Pons (tissue), 1 donor: ENCODE measurements at places on chromosomes 7 and 10.

DNA sequence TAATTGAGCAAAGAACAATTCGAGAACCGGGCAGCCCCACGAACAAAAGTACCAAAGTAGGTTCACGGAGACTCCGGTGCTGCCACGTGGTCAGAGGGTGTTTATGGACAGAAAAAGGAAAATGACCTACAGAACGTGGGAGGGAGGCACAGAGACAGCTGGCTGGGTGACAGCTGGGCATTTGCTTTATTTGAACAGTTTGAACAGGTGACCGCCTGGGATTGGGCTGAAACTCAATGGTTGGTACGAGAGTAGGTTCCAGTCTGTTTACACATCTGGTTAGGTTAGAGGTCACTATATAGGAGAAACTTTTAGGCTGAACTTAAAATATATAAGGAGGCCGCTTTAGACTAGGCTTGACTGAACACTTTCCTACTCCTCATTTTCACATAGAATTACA lies 50.6 kb upstream of the CELF2 start:
- DNase-seq = no peak

DNA sequence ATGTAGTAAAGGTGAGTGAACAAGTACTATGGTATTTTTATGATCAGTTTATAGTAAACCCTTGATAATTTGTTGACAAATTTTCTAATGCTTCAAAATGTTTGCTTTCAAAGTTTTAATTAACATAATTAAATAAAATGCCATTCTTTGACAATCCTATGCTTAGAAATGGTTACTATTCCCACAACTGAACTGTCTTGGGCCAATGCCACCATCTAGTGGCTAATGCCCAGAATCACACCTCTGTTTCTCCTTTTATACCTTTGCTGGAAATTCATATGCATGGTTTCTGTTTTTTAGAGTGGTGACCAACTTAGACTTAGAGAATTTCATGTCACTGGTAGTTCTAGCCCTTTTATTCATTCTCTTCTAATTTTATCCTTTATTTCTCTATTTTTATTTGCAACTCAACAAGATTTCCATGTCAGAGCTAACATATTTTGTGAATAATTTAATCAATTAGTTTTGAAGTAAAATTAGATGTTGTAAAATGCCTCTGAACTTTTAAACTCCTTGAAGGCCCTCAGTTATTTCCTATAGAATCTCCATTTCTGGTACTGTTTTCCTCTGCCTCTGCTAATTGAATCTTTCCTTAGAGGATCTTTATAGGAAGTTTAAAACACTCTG lies 31.1 kb downstream of the PCGF5 start:
- peak; percentile 92 for DNase-seq

- no peak for DNase-seq
These were observed 71.3 kb downstream of the AP3M1 start for GRCh38 chr10:74079028-74079935.

DNA sequence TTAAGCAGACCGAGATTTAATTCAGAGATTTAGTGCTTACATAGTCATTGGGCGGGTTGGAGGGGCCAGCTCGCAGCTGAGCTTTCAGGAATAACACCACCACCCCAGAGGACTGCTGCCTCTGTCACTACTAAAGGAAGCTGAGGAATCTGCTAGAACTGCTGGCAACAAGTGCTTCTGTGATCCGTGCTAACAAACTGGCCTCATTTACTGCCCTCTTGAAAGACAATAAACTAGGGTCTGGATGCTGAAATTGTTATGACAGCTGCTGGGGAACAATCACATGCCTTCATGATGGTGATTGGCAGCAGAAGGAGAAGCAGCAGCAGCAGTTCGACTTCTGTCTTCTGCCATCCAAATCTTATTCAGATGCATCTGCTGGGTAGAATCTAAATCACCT lies 285.5 kb upstream of the TAC1 start:
- peak; percentile 64 for DNase-seq

GRCh38 chr7:48004032-48004431 lies 24.6 kb upstream of the HUS1 start:
- no peak for DNase-seq

GRCh38 chr10:124481717-124482116 lies 20.1 kb downstream of the LHPP start:
- no peak for DNase-seq

DNA sequence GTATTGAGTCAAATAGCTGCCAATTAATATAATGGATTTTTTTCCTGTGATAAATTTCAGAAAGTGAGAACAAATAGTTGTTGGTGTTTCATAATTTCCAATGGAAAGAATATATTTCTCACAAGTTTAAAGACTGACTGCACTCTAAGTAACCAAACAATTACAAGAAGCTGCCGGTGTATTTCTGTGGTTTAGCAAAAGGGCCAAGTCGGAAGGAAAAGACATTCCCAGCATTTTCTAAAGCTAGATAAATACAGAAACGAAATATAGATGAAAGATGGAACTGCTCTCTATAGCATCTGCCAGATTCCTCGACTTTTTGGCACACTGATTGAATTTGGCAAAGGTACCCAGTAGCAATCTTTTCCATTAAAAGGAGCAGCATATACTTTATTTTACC lies 92.7 kb upstream of the MKX start:
- no peak for DNase-seq

DNA sequence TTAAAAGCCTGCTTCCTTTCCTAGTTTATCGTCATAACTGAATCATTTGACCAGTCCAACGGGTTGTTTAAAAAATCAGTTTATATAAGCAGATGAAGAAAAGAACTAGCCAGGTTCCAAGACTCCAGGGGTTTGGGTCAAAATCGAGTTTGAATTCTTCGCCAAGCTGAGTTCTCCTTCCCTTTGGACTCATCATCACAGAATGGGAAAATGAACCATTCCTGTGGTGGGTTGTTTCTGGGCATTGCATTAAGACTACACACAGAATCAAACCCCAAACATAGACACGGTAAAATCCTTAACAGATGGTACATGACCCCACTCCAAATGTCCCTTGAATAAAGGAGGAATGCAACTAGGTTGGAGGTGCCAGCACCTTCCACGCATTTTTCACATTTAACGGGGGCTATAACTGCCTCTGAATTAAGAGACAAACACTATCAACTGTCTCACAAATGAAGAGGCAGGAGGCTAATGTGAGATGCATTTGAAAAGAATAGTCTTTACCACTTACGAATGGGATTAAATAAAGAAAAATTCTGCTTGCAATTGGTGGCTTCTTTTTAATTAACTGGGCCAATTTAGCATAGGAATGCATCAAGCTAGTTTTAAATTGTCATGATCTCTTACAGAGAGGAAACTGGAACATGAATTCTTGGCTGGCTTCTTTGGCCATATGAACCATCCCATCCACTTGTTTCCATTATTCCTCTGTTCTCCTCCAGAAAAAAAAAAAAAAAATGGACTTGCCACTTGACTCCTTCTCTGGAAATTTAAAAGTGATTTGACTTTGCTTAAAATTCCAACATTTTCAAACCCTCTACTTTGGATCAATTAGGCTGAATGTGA lies 61.1 kb downstream of the CHST15 start:
- no peak for DNase-seq

GRCh38 chr7:106381252-106381651 lies 96.5 kb upstream of the NAMPT start:
- no peak for DNase-seq

DNA sequence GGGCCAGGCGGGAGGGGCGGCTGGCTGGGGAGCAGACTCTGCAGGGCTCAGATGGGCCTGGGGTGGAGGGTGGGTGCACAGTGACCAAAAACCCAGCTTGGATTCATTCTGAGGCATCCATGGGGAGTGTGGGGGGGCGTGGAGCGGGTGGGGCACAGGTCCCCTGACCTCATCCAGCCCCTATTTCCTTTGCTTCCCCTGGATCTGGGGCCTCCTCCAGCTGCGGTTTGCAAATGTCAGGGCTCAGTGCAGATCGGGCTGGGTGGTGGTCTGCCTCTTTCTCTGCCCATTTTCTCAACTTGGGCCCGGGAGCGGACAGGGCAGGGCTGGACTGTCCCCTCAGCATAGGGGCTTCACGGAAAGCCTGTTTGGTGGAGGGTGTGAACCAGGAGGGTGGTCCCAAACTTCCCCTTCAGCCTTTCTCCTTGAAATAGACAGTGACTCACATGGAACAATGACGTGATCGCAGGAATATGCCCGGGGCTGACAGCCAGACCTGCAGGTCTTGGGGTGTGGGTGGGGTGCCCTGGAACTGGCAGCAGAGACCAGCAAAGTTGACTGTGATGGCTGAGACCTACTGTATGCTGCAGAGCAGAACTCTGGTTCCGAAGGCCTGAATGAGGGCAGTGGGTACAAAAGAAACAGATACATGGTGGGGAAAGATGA lies 72.9 kb upstream of the PODXL start:
- no peak for DNase-seq

GRCh38 chr7:155974186-155974897 lies 162.1 kb upstream of the SHH start:
- DNase-seq = no peak

GRCh38 chr7:73373741-73374140 lies 45.8 kb downstream of the FKBP6 start:
- no peak for DNase-seq

DNA sequence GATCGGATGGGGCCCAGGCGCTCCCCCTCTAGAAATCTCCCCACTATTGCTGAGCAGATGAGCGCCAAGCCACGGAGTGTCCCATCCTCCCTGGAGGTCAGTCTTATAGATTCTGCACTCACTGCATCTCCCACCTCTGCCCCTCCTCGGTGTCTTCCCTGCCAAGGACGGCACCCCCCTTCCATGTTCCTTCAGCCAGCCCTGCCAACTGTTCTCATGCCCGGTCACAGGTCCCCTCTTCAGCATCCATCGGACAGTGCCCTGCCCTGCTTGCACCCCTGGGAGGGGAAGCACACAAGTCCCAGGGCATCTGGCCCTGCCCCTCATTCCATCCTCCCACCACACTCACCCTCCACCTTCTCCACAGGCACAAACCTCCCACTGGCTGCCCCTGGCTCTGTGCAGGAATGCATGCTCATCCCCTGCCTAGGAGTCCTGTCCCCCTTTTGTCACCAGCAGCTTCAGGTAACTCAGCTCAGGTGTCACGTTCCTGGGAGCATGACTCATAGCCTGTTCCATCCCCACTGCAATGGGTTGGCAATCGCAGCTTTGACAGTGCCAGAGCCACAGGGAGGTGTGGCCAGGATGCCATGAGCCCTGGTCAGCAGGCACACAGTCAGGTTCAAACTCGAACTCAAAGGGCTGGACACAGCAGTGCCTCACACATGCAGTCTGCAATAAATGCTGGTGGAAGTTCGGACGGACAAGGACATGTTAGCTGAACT lies 234.7 kb upstream of the TCERG1L start:
- DNase-seq = no peak

DNA sequence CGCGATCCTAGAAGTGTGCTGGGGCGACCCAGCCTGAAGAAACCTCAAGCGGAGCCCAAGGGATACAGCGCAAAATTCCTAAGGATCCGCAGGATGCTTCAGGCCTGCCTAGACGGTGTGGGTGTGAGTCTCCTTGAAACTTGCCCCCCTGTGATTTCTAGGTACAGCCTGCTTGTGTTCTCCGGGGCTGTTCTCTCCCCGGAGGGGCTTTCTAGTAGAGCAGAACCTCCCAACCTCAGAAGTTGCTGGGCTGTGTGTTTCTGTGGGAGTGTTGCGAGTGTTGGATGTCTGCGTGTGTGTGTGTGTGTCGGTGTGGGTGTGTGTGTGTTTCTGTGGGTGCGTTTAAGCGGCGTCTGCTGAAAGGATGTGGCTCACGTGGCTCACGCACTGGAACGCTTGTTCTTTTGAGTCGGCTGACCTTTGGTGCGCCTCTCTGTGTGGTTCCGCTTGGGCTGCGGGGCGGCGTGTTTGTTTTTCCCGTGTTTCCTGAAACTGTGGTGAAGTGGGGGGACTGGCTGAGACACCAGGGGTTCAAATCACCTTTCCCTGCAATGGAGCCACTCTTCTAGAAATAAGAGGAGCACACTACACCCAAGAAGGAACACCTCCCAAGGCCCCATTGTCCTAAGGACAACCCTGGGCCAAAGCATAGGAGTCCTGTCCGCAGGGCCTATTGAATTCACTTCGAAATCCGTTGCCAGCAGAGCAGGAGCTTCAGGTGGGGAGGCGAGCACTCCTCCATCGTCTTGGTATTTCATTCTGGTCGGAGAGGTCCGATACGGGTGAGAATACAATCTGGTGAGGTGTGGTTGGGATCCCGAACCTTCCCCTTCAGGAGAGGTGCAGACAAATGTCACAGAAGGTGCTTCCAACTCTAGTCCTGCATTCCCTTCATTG lies 25.1 kb upstream of the ZNF273 start:
- no peak for DNase-seq
